ENCODE measurements at places on chromosomes 16 and 17.

DNA sequence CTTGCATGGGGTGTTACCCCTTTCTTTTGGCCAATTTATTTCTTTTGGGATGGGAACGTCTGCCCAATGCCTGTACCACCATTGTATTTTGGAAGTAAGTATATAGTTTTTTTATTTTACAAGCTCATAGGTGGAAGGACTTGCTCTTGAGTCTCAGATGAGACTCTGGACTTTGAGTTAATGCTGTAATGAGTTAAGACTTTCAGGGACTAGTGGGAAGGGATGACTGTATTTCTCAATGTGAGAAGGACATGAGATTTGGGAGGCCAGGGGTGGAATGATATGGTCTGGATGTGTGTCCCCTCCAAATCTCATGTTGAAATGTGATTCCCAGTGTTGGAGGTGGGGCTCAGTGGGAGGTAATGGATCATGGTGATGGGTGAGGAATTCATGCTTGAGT lies 49.1 kb downstream of the HNF1B start:
- no peak for DNase-seq

DNA sequence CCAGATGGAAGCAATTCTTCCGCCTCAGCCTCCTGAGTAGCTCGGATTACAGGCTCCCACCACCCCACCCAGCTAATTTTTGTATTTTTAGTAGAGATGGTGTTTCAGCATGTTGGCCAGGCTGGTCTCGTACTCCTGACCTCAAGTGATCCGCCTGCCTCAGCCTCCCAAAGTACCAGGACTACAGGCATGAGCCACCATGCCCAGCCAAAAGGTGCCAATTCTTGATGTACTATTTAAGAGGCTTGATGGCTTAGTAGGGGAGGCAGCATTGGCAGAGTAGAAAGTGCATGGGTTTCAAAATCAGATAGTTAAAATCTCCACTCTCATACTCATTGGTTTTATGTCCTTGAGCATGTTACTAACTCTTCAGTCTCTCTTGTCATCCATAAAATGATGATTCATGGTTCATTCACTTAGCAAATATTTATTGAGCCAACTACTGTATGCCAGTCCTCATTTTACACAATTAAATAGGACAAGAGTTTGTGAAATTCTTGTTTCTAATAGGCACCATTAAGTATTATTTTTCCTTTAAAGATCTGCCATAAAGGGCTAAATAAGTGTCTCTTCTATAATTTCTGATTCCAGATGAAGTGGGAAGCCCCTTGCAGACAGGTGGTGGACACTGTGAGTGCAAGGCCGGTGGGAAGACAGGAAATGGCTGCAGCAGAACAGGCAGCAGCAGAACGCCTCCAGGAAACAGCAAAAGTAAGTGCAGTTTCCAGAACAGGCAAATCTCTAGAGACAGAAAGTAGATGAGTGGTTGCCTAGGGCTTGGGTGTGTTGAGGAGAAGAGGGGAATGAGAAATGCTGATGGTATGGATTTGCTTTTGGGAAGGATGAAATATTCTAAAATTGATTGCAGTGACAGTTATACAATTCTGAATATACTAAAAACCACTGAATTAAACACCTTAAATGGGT lies 8.2 kb upstream of the RPL27 start:
- DNase-seq: peak; percentile 38

- no peak for DNase-seq
Measured at GRCh38 chr17:13046361-13046760, 28.5 kb upstream of the ELAC2 start.

DNA sequence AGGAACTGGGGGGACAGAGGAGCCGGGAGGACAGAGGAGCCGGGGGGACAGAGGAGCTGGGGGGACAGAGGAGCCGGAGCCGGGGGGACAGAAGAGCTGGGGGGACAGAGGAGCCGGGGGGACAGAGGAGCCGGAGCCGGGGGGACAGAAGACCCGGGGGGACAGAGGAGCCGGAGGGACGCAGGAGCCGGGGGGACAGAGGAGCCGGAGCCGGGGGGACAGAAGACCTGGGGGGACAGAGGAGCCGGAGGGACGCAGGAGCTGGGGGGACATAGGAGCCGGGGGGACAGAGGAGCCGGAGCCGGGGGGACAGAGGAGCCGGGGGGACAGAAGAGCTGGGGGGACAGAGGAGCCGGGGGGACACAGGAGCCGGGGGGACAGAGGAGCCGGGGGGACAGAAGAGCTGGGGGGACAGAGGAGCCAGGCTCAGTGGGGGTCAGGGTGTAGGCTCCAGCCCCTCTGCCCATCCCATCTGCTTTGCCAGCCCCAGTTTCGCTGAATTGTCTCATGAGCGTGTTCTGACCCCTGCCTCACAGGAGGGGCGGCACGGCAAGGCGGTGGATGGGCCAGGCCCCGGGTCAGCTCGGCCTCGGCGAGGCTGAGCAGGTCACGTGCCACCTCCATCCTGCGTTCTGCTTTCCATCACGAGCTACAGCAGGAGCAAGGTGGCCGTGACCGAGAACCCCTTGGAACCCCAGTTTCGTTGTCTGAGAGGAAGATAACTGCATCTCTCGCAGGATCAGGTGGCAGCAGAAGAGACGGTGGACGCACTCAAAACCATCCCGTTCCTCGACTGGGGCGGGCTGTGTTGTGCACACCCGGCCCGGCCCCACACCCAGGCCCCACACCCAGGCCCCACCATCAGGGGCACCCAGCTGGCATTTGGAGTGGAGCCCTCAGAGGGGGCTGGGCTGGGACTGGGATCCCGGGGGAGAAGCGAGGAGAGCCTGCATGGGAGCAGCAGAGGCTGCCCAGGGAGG lies 26.1 kb upstream of the CBFA2T3 start:
- DNase-seq: no peak

DNA sequence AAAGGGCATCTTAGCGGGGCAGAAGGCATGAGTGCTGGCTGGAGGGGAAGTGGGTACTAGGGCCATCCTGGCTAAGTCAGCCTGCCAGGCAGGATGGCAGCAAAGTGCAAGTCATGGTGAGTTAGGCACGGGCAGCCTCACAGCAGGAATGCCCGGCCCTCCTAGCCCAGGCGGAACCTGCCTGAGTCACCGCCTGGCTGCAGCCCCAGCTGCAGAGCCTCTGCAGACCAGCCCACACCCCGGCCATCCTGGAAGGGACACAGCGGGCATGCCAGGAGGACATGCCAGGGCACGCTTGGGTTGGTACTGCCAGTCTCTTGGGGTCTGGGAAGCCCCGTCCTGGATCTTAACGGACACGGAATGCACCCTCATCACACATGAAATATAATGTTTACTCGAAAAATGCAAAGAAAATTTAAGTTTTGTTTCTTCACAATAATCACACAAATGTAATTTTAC lies 5.0 kb upstream of the ALDH3A1 start:
- peak; percentile 96 for DNase-seq

- DNase-seq: peak; percentile 90
Measured at GRCh38 chr17:50087246-50087911, 7.8 kb upstream of the PDK2 start.

DNA sequence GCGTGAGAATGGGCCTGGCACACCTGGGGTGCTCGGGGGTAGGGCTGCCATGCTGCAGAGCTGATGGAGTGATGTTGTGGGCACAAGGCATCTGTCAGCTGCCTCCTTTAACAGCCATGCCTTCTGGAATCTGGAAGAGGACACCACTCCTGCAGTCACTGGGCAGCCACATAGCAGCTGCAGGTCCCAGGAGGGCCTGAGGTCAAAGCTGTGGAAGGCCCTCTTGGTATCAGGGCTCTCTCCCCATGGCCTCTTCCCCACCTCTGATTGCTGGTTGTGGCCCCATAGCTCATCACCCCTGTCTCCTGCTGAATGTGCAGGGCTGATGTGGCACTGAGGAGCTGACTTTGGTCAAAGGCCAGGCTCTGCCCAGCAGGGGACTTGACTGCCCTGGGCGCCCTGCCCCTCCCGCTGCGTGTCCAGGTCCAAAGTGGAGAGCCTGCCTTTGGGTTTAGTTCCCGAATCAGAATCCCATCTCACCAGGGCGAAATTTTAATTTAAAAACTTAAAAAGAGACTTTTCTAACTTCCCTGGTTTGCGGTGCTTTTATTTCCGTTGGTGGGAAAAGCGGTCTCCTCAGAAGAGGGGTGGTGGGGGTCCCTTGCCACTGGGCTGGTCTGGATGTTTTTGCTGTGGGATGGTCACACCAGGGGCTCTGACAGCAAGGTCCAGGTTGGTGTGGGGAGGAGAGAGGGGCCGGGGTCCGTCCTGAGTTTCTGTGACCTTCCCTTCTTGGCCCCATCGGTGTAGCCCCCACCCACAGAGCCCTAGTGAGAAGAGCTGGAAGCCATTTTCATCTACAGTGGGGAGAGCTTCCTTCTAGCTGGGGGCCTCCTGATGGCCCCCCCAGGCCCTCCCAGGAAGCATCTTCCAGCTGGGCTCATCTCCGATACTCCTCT lies 5.9 kb downstream of the UBALD2 start:
- DNase-seq: no peak

GRCh38 chr17:64507413-64507782 lies 621 bp downstream of the CEP95 start:
- peak; percentile 68 for DNase-seq

DNA sequence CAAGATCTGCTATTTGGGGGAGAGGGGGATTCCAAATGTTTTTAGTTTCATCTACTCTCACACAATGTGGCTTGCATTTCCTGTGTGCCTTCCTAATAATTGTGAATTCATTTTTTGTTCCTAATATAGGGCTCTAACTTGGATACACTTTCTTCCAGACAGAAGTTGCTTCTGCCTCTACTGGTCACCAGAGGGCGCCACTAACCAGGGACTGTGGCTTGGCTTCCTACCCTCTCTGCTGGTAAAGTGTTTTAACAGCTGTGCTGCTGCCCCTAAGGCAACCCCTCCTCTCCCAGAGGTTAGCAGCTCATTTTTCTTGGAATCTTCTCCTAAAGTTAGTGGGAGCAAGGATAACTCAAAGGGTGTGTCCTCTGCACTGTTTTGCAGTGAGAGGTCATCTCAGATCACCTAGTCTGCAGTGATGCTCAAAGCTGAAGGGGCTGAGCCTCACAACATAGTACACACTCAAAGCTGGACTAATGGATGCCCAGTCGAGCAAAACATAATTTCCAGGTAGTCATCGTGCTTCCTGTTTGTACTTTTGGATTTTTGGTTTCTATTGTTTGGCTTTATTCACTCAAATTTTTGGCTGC lies 5.0 kb upstream of the PRSS54 start:
- peak; percentile 5 for DNase-seq

DNA sequence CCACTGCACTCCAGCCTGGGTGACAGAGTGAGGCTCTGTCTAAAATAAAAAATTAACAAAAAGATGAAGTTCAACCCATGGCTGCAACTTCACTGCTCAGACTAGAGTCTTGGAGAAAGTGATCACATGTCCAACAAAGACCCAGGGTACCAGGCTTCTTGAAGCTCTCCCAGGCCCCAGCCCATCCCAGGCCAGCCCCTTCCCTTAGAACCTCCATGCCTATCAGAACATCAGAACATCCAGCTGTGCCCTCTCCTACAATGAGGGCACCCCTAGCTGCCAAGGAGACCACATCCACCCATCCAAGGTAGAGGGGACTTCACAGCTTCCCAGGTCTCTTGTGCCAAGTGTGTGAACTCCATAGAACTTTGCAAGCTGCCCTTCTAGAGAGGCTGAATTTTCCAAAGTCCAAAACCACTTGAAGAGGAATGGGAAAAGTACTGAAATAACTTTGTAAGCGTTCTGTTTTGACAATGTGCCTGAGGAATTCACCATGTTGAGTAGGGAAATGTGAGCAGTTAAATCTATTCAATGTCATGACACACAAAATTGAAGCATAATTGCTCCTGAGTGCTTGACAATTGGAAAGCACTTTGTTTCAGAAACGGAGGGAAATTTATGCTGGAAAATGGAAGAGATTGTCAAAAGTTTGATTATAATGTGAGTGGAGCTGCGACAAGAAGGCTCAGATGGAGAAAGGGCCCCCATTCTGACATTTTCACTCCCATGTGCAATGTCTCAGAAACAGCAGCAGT lies 230.4 kb downstream of the ZNF423 start:
- no peak for DNase-seq

- no peak for DNase-seq
Measured at GRCh38 chr16:31350275-31351005, 4.5 kb upstream of the ITGAX start.

Data from AG08395 (cell line).